GM12878 (cell line): ENCODE measurements at places on chromosomes 3 and 15.

- no peak overlapping the region for H3K27ac ChIP-seq
- H3K36me3 ChIP-seq = no peaks in the 10 kb centered on the region
- no peaks in the 10 kb centered on the region; the same call in 1 of the 2 replicates for H3K27me3 ChIP-seq
- no peak overlapping the region for H3K4me3 ChIP-seq
- no peak for DNase-seq
- peaks cover 17% of the 10 kb centered on the region for H3K4me1 ChIP-seq
These were observed 70.9 kb downstream of the SCN5A start for GRCh38 chr3:38578551-38578950.

GRCh38 chr3:66299891-66300290 lies 79.1 kb downstream of the SLC25A26 start:
- no peaks in the 10 kb centered on the region for H3K27me3 ChIP-seq
- no peak overlapping the region for H3K4me3 ChIP-seq
- no peak overlapping the region for H3K27ac ChIP-seq
- no peak for DNase-seq
- peaks cover 20% of the 10 kb centered on the region for H3K4me1 ChIP-seq
- no peaks in the 10 kb centered on the region for H3K36me3 ChIP-seq

GRCh38 chr3:156655819-156656550 lies 18.4 kb upstream of the TIPARP start:
- DNase-seq = no peak
- no peaks in the 10 kb centered on the region for H3K27me3 ChIP-seq
- peak overlapping the region; percentile 56 for H3K27ac ChIP-seq
- no peaks in the 10 kb centered on the region for H3K36me3 ChIP-seq
- H3K4me3 ChIP-seq = 0 out of 2 replicates have a peak overlapping the region, but pooled peaks have one; percentile 4

GRCh38 chr15:66746231-66746605 lies 44.2 kb downstream of the SMAD6 start:
- H3K27me3 ChIP-seq = no peaks in the 10 kb centered on the region
- no peak overlapping the region for H3K27ac ChIP-seq
- no peaks in the 10 kb centered on the region; the same call in 1 of the 2 replicates for H3K4me1 ChIP-seq
- no peak overlapping the region for H3K4me3 ChIP-seq
- H3K36me3 ChIP-seq = no peaks in the 10 kb centered on the region
- no peak for DNase-seq

DNA sequence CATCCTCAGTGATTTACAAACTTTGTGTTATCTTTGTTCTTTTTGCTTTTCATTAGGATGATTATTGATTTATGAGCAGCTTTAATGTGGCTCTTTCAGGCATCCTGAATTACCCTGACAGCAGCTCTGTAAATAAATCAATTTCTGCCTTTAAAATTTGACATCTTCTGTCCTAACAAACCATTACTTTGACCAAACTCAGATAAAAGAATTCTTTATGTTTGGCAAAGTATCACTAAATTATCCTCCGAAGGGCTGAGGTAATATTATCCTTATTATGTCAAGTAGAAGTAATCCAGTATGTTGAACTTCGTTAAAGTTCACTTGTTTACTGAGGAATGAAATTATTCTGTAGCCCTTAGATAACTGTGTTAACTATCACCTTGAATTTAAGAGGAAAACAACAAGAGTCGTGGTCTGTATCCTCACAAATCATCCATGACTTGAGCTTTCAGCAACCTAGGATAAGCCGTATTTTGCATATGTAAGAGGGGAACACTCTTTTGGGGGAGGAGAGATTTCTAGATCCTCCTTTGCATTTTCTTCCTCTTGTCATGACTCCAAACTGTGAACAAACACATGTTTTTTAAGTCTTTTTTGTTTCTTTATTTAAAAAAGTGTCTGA lies 173.2 kb upstream of the STAC start:
- no peak overlapping the region for H3K4me3 ChIP-seq
- H3K36me3 ChIP-seq = no peaks in the 10 kb centered on the region
- H3K4me1 ChIP-seq = no peaks in the 10 kb centered on the region

DNA sequence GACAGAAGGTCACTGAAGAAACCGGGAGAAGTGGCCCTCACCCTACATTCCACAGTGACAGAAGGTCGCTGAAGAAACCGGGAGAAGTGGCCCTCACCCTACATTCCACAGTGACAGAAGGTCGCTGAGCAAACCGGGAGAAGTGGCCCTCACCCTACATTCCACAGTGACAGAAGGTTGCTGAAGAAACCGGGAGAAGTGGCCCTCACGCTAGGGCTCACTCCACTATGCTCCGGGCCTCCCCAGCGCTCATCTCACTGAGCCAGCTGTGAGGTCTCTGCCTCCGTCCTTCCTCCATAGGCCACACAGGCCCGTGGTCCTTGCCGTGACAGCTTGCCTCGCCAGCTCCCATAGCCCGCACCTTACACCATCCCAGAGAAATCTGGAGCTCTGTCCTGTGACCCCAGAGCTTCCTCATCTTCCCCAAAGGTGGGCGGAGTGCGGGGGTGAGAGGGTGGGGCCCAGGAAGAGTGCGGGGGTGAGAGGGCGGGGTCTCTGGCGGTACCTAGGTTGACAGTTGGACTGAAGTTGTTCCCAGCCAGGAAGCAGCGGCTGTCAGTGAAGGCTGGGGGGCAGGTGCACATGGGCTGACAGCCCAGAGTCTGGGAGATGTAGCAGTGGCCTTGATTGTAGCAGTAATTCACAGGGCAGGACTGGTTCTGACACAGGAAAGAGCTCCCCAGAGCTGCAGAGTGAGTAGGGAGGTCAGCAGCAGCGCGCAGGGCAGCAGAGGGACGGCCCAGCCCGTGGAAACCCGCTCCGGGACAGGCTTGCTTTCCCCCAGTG lies 32.0 kb downstream of the MUC20 start:
- no peaks in the 10 kb centered on the region; the same call in 1 of the 2 replicates for H3K27me3 ChIP-seq
- no peak for DNase-seq
- H3K4me3 ChIP-seq = no peak overlapping the region
- H3K36me3 ChIP-seq = no peaks in the 10 kb centered on the region
- no peak overlapping the region for H3K27ac ChIP-seq
- H3K4me1 ChIP-seq = no peaks in the 10 kb centered on the region

DNA sequence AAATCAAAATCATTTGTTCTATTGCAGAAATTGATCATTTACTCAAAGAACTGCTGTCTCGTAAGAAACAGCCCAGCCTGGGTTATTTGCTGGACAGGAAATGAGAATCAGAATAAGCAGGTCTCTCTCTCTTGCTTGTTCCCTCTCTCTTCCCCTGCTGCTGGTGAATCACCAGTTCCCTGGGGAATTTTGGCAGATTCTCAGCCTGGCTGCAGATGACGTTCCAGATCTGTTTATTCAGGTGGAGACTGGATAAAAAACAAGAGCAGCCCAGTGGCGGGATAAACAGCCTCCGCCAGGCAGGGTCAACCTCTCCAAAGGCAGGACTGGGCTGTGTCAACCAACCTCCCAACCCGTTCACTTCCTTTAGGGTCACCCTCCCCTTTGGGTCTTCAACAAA lies 72.1 kb downstream of the LRIG1 start:
- no peaks in the 10 kb centered on the region for H3K36me3 ChIP-seq
- no peak for DNase-seq
- no peak overlapping the region for H3K4me3 ChIP-seq
- no peaks in the 10 kb centered on the region for H3K27me3 ChIP-seq

GRCh38 chr3:45802146-45802545 lies 5.8 kb upstream of the SLC6A20 start:
- no peak overlapping the region for H3K4me3 ChIP-seq
- no peaks in the 10 kb centered on the region for H3K4me1 ChIP-seq
- no peaks in the 10 kb centered on the region; the same call in 1 of the 2 replicates for H3K27me3 ChIP-seq
- H3K27ac ChIP-seq = no peak overlapping the region
- DNase-seq = no peak

DNA sequence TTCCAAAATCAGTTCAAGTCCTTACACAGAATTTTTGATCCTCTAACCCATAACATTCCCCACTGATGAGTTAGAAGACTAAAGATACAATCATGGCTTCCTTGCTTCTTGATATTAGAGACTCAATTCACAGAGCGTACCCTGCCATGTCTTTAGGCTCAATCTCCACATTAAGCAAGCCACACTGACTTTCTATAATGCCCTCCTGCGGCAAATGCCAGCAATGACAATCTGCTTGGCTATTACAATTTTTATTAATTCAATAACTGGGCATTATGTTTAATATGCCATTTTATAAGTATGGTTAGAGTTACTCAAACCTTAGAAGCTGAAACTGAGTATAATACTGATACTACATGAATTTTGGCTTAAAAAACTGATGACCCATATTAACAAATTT lies 479.7 kb upstream of the NR2F2 start:
- no peaks in the 10 kb centered on the region for H3K36me3 ChIP-seq
- no peaks in the 10 kb centered on the region for H3K27me3 ChIP-seq
- H3K4me3 ChIP-seq = no peak overlapping the region
- H3K4me1 ChIP-seq = peaks cover 4% of the 10 kb centered on the region; the same call in 1 of the 2 replicates
- no peak for DNase-seq
- H3K27ac ChIP-seq = no peak overlapping the region

GRCh38 chr3:156948402-156949210 lies 122.5 kb downstream of the LEKR1 start:
- H3K36me3 ChIP-seq = no peaks in the 10 kb centered on the region
- H3K27ac ChIP-seq = no peak overlapping the region
- no peak overlapping the region for H3K4me3 ChIP-seq
- no peaks in the 10 kb centered on the region for H3K27me3 ChIP-seq
- DNase-seq = no peak

GRCh38 chr3:183356920-183357319 lies 71.5 kb downstream of the MCF2L2 start:
- no peaks in the 10 kb centered on the region for H3K27me3 ChIP-seq
- no peak overlapping the region for H3K27ac ChIP-seq
- no peaks in the 10 kb centered on the region for H3K36me3 ChIP-seq
- H3K4me3 ChIP-seq = no peak overlapping the region
- no peaks in the 10 kb centered on the region for H3K4me1 ChIP-seq
- no peak for DNase-seq

DNA sequence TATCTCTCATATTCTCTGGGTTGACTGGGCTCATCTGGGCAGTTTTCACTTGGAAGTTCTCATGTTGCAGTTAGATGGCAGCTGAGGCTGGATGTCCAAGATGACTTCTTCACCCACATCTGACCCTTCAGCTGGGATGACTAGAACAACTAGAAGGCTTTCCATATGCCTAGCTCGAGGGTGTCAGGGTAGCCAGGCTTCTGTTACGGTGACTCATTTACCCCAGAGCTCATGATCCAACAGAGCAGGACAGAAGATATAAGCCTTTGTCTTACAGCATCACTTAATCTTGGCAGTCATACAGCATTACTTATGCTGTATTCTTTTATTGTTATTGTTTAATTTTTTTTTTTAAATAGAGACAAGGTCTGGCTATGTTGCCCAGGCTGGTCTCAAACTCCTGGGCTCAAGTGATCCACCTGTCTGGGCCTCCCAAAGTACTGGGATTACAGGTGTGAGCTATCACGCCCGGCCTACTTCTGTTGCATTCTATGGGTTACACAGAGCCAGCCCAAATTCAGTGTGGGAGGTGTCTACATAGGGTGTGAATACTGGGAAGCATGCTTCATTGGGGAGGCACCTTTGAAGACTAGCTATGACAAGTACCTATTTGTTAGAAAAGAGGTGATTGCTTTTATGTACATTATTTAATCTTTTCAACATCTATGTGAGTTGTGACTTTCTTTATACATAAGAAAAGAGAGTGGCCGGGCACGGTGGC lies 10.7 kb downstream of the HMCES start:
- H3K27me3 ChIP-seq = no peaks in the 10 kb centered on the region
- no peak overlapping the region for H3K4me3 ChIP-seq
- no peaks in the 10 kb centered on the region for H3K4me1 ChIP-seq
